ENCODE measurements at places on chromosomes 3 and 15.

- no peak for DNase-seq
Measured at GRCh38 chr3:31092748-31093589, 198.5 kb upstream of the GADL1 start.

- DNase-seq, result no peak
Measured at GRCh38 chr3:56409790-56410189, 58.5 kb downstream of the ERC2 start.

DNA sequence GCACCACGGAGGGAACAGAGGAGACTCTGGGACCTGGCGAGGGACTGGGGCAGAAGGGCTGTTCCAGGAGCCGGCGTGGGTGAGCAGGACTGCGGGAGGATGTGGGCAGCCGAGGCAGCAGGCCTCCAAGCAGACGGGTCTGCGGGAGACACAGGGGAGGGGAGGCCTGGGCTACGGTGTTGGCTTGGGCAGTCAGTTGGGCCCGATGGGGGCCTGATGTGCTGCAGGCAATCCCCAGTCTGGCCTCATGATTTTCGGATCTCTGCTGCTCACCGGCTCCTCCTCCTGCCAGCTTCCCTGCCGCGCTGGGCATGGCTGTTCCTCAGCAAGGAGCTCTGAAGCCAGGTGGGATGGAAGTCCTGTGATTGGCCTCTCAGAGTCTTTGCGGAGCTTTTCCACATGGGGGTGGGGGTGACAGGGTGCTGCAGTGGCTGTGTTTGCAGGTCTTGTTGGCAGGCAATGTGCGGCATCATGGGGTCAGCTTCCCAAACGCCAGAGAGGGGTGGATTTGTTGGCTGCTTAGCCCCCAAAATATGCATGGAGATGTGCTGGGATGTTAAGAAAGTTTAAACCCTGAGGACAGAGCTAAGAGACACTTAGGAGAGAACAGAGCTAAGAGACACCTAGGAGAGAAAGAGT lies 19.3 kb downstream of the MINAR1 start:
- DNase-seq, result no peak

- DNase-seq, result no peak
Measured at GRCh38 chr3:50405249-50405648, 45.9 kb upstream of the TMEM115 start.

GRCh38 chr15:98581715-98582114 lies 66.6 kb upstream of the IGF1R start:
- no peak for DNase-seq
